ENCODE measurements at places on chromosomes 7 and 10. TPM values are rescaled to one million over a fixed set of nuclear protein-coding genes. Genes with fewer than 3 reads are reported as not detected.

GRCh38 chr7:28390426-28390825 is 21.9 kb upstream of the CREB5 start:
- DNase-seq = no peak

DNA sequence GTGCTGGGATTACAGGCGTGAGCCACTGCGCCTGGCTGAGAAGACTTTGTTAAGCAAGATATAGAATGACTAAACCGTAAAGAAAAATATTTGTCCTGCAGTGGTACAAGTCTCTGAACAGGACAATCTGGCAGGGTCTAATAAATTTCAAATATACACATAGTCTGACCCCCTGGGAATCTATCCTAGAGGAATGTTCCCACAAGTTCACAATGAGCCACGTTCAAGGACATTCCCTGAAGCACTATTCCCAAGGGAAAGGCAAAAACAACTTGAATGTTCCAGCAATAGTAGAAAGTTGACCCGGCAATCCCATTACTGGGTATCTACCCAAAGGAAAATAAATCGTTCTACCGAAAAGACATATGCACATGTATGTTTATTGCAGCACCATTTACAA is 82.0 kb downstream of the HIP1 start:
- DNase-seq = no peak

GRCh38 chr10:110226926-110227641 is 19.7 kb downstream of the MXI1 start:
- peak; percentile 93 for DNase-seq

The JCAD gene
- total RNA-seq = 8.1 TPM

DNA sequence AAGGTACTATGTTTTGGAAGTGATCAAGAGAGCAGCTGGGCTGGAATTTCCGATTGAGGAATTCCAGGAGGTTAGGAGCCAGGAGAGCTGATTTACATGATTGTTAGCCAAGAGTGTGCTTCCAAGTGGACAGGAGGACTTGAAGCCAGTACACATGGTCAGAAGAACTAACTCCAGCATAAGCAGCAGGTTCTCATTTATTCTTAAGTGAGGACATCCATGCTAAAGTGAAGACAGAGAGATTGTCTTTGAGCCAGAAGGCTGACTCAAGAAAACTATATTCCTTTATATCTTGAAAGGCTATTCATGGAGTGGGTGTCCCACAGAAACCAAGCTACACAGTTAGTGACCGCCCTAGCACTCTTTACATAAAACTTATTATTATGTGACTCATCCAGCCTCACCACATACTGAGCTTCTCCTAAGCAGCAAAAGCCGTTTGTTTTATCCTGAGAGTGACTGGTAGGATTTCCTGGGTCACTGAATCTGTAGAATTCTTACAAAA is 56.7 kb upstream of the SEMA3A start:
- DNase-seq = no peak

DNA sequence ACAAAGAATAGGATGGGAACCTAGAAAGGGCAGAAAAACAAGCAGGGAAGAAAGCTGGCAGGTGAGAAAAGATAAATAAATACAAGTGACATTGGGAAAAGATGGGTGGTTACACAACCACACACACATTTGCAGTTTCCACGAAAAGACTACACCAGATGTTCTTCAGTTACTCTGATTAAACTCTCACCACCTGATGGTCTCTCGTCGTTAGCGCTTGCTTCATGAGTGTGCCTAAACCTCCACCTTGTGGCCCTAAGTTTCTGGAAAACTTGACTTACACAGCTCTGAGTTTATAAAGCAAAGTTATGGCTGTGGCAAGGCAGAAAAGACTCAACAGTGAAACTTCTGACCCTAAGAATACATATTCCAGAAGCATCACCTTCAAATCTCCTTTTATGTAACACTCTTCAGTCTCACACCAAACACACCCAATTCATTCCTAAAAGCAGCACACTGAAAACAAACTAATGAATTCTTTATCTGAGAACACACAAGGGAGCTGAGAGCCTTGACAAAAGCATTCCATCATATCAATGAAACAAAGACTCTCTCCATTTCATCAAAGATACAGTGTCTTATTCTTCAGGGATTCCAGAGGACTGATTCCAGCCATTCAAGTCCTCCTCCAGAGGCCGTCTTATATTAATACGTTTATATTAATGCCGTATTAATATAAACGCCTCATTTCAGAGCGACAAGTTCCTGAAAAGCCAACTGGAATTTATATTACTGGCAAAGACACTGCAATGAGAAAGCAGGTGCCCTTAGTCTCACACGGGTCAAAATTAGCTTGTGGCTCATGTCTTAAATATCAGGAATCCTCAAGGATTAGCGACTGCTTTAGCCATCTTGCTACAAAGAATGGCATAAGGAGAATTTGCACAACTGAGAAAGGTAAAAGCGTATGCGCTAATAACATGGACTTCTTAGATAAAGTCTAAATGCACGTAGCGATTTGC is 77.6 kb downstream of the RNF216 start:
- no peak for DNase-seq

- DNase-seq = no peak
Observed at GRCh38 chr7:37730501-37730900, 46.9 kb downstream of the GPR141 start.

DNA sequence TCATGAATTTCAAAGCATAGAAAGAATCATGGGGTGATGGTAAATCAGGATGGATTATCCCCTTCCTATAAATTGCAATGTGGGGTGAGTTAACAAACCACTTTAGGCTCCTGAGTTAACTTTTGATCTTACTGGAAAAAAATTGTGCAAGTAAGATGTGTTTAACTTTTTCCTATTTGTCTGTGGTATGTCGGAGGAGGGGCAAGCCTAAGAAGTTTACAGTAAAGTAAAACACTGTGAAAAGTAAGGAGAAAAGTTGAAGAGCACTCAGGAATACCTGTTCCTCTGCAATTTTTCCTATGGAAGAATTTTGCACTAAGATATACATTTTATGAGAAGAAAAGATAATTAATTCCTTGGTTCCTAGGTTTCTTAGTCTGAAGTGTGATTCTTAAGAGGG is 44.4 kb downstream of the IFIT5 start:
- no peak for DNase-seq

The SRPK2 gene
- 21.5 TPM for total RNA-seq

The EBF3 gene
- total RNA-seq = 2.9 TPM

DNA sequence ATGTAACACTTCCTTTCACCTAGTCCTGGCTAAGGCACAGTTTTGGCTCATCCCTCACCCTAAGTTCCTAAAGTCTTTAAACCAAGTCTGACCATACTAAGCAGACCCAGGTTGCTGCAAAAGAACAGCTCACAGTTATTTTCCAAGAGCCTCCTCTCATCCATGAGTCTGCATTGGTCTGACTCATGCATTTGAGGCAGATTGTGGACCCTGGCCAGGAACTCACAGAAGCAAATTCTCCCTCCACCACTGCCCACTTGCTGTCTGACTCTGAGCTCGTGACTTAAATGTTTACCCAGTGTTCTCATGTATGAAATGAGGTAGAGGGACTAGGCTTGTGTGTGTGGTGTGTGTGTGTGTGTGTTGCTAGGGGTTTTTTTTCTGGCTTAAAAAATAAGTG is 1272.8 kb downstream of the TYW1 start:
- DNase-seq = no peak

GRCh38 chr10:101602761-101603398 is 14.8 kb downstream of the DPCD start:
- DNase-seq = no peak

The CASTOR2 gene
- 7.5 TPM for total RNA-seq

DNA sequence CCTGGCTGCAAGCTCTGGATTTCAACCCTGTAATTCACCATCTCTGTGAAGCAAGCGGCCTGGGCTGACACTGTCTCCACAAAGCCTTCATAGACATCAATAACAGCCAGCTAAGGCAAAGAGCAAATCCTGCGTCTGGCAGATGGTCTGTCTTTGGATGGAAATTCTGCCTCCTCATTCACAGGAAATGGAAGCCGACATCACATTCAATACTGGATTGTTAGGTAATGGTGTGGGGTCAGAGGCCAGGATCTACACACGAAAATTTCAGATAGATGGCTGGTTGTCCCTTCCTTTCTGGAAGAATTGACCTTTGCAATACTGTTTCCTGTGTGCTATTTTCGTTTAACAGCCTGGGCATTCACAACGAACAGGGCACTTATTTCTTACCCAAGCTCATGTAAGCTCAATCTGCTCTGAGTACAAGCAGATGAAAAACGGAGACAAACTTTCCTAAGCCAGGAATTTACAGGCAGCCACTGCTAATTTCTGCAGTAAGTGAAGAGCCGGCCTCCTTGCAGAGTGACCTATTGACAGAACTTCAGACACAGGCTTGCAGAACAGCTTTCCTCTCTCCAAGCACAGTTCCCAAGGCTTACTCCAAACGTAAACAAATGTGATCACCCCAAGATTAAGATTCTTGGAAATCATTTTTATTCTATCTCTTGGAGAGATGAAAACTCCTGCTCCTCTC is 3.1 kb upstream of the ADAM12 start:
- no peak for DNase-seq

DNA sequence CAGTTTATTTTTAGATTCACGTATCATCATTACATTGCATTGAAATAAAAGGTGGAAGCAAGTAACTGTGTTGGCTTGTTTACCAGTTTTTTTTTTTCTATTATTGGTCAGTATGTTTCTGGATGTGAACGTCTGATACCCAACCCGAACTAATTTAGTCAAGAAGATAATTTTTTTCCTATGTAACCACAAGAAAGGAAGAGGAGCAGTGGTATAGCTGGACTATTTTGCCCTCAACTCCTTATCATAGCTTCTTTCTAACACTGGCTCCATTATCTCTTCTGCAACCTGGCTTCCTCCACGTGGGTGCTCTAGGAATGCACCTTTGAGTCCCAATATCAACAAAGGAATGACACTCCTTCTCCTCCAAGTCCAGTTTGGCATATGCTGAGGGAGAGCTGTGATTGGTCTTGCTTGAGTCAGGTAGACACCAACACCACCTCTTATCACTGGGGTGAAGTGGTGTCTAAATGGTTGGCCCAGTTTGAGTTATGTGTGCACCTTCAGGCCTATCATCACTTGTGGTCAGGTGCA is 29.4 kb downstream of the OR9A2 start:
- no peak for DNase-seq

GRCh38 chr10:120499883-120500282 is 42.9 kb downstream of the PLPP4 start:
- no peak for DNase-seq

DNA sequence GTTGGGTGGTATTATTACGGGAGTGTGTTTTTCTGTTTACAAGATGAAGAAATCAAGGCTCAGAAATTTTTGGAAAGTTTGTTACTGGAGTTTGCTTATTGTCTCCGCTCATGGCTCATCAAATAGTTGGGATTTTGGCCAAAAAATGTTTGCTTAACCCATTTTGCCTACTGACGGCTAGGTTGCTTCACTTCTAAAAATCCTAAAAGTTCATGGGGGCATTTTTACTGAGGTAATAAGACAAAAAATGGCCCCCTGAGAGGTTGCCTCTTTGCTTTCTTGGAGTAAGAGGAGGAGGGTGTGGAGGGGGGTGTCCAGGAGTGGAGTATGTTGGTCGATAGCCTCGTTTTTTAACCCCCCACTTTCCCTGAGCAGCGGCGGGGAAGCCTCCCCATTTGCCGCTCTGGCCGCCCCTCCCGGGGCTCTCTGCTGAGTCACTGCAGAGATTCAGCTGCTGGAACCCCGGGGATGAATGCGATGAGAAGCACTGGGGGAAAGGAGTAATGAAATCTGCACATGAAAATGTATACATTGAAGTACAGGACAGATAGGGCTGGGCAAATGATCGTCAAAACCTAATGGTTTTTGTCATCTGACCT is 1.5 kb downstream of the MEST start:
- DNase-seq = no peak

DNA sequence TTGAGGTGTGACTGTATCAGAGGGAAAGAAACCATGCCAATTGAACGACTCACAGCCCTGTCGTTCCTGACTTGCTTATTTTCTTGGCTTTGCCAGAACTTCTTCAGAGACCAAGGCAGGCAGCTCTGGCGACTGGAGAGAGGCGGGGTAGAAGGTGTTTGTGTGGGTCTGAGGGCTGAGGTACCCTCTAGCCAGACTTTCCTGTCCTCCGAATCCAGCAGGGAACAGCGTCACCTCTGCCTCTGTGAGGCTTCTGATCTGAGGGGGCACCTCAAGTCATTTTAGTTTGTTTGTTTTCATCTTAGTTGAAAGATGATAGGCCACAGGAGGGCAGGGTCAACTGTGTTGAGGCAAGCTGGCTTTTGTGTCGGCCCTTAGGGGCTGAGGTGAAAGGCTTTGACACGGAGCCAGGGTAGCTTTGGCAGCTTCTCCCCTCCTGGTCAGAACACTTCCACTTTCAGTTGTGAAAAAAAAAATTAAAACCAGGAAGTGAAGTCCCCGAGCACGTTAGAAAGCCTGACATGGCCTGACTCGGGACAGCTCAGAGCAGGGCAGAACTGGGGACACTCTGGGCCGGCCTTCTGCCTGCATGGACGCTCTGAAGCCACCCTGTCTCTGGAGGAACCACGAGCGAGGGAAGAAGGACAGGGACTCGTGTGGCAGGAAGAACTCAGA is 1.9 kb downstream of the ACSL5 start:
- DNase-seq = no peak

DNA sequence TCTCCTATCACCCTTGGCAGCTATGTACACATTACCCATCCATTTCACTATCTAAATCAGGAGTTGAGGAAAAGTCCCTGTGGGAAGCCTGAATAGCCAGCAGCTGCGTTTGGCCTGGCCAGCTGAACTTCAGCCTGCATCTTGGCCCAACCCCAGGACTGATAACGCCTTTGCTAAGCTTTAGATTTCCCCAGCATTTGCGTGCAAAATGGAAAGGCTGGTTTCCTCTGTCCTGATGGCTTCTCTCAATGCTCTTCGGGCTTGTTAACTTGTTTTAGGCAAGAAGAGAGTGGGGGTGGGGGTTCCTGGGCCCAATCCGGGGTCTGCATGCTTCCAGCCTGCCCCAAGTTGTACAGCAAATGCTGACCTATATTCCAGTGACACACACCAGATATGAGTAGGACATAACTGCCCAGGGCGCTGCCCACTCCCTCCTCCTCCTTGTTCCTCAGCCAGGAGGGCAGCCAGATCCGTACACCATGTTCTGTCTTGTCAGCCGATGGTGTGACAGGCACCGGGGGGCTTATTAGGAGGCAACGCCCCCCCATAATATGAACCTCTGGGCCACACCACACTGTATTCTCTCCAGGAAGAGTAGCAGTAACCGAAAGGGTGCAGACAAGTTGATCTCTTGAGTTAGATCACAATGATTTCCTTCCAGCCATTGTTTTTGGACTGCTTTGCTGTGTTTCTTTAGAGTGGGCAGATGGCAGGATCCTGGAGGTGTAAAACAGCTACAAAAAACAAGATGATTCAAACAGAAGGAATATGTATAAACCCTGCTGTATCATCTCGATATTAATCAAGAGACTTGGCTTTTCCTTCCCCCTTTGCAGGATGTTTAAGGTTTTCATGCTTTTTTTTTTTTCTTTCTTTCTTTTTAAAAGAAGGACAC is 339.0 kb downstream of the RNLS start:
- no peak for DNase-seq

The PTN gene
- 95.9 TPM for total RNA-seq

DNA sequence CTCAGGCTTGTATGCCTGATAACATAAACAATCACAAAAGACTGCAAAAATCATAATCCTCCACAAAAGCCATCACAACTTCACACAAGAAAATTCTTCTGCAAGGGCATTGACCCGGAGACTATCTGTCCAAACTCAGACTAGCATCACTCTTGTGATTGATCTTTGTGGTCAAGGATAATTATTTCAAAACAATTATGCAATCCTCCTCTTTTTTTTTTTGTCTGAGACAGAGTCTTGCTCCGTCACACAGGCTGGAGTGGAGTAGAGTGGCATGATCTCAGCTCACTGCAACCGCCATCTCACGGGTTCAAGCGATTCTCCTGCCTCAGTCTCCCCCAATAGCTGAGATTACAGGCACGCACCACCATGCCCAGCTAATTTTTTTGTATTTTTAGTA is 22.2 kb downstream of the CDNF start:
- no peak for DNase-seq

The PLXNA4 gene
- 2.9 TPM for total RNA-seq

Measured in esophagus squamous epithelium (tissue), 5 donors.